ENCODE measurements at places on chromosomes 12 and 14. TPM values are rescaled to one million over a fixed set of nuclear protein-coding genes. Genes with fewer than 3 reads are reported as not detected.

The NKX2-1 gene
- total RNA-seq = not detected

The DBX2 gene
- total RNA-seq = not detected

The ADAMTS20 gene
- not detected for total RNA-seq

The RNU6-8 gene
- not detected for total RNA-seq

The STON2 gene
- total RNA-seq = 49.6 TPM

The NRL gene
- 1.5 TPM for total RNA-seq

The TAS2R20 gene
- total RNA-seq = 5.4 TPM

The RIPK3 gene
- total RNA-seq = 11.9 TPM

The AICDA gene
- total RNA-seq = not detected

The SLCO1B1 gene
- not detected for total RNA-seq

The GYS2 gene
- not detected for total RNA-seq

The SIX1 gene
- 21.5 TPM for total RNA-seq

The ALKBH2 gene
- 25.0 TPM for total RNA-seq

The SLC16A7 gene
- total RNA-seq = 54.8 TPM

The POTEM gene
- total RNA-seq = not detected

The NGB gene
- not detected for total RNA-seq

The CAPS2 gene
- total RNA-seq = 10.5 TPM

The TAS2R9 gene
- total RNA-seq = not detected

The HCAR1 gene
- total RNA-seq = 1.1 TPM

The KLRB1 gene
- total RNA-seq = not detected

The TPPP2 gene
- total RNA-seq = not detected

The HDAC7 gene
- 39.8 TPM for total RNA-seq

The COCH gene
- 0.29 TPM for total RNA-seq

The ARHGDIB gene
- total RNA-seq = 1.5 TPM

The PMCH gene
- not detected for total RNA-seq

The GCH1 gene
- 3.3 TPM for total RNA-seq

The GLI1 gene
- total RNA-seq = 0.29 TPM

The ETFBKMT gene
- total RNA-seq = 4.7 TPM

The GNPTAB gene
- total RNA-seq = 93.1 TPM

The SMIM41 gene
- not detected for total RNA-seq

The MANSC4 gene
- total RNA-seq = not detected

The OGFOD2 gene
- total RNA-seq = 8.3 TPM

The LBHD2 gene
- not detected for total RNA-seq

The TMEM229B gene
- total RNA-seq = 5.8 TPM

Data from osteoblast (primary cell).